ENCODE measurements at places on chromosomes 5 and 9.
A peak's percentile ranks its signal among the peaks of the same experiment; 100 is the strongest.

DNA sequence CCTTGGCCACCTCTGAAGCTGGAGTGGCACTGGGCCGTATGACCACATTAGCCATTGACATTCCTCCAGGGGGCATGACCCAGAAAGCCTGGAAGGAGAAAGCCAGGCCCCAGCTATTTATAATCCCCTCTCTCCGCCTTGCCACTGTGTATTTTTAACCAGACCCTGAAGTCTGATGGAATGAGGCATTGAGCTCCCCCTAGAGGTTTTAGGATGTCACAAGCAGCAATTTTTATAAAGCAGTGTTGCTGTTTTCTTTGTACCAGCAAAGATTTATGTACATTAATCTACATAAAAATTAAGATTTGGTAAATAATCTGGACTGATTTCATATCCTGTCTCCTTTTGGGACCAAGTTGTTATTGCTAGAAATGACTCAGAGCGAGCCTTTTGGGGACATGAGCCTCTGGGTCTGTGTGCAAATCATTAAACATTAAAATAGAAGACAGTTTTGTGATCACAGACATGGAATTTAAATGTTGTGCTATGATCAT is 127.1 kb downstream of the TRIO start:
- no peak for DNase-seq

GRCh38 chr9:72041775-72042194 is 18.6 kb downstream of the C9orf57 start:
- no peak for DNase-seq

GRCh38 chr9:136402067-136402466 is 2.1 kb upstream of the SNAPC4 start:
- DNase-seq, result no peak

DNA sequence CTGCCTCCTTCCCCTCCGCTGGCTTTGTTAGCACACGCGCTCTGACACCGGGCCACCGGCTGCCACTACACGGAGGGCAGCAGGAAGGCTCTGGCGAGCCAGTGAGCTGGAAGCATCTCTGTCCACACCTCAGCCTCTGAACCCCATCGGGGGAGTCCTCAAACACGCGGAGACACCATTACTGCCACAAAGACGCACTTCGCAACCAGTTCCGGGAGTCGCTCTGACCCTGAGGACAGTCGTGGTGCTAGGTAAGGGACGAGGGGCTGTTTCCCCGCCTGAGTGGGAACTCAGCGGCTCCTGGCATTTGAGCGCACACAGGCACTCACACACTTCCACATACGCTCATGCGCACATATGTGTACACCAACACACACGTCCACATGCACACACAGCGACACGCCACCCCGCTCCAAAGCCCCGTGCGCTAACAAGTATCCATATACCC is 160.0 kb downstream of the C9orf152 start:
- no peak for DNase-seq

GRCh38 chr5:126778675-126779403 is 1.9 kb downstream of the LMNB1 start:
- no peak for DNase-seq

GRCh38 chr5:146595088-146595487 is 79.1 kb upstream of the GPR151 start:
- no peak for DNase-seq

GRCh38 chr9:72025906-72026305 is 34.5 kb downstream of the C9orf57 start:
- DNase-seq, result no peak

DNA sequence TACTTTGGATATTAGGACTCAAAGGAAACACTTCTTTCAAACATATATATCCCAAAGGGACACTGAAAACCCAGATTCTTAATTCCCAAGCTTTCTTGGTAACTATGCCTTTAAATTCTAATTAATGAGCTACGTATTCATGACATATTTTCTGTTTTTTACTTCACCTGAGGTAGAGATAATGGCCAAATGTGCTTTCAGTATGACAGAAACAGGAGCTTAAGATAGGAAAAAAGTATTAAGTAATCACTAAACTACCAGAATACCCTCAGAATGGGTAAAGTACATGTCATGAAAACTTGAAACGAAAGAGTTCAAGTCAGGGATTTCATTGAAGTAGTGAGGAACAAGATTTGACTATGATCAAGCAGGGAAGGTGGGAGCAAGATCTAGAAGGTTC is 478.5 kb downstream of the AGTPBP1 start:
- DNase-seq, result no peak

GRCh38 chr5:80269991-80270438 is 14.2 kb upstream of the SERINC5 start:
- DNase-seq, result no peak

GRCh38 chr5:68749077-68749476 is 344.7 kb upstream of the SLC30A5 start:
- DNase-seq, result no peak

DNA sequence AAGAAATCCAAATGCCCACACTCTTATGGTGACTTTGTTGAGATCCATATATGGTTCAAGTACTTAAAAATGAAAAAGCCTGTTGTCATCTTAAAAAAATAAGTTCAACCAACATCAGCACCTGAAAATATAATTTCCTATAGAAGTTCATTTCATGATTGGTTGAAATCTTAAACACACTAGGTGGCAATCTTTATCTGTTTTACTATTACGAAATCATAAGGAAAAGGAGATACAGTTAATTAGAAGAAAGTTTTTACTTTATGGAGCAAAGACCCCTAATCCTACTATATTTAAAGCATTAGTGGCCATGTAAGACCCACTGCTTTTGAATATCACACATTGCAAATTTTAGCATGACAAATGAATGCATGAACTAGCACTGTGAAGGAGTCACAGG is 616.0 kb downstream of the RAB3C start:
- no peak for DNase-seq

DNA sequence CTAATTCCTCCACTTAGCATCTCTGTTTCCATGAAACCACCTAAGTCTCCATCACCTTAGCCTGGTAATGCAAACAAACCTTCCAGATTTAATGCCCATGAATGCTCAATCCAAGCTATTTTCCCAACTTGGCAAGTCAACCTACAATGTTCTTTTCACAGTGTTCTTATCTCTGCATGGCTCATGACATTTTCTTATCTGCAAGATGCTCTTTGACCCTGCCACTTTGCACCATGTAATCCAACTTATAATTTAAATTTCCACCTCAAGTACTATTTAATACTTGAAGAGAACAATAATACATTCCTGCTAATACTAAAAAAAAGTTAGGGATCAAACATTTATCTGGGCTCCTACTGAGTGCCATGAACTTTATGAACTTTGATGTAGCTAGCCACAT is 164.3 kb downstream of the TMEM232 start:
- DNase-seq, result no peak

- no peak for DNase-seq
Measured at GRCh38 chr5:118548761-118549720, 439.3 kb downstream of the DTWD2 start.

DNA sequence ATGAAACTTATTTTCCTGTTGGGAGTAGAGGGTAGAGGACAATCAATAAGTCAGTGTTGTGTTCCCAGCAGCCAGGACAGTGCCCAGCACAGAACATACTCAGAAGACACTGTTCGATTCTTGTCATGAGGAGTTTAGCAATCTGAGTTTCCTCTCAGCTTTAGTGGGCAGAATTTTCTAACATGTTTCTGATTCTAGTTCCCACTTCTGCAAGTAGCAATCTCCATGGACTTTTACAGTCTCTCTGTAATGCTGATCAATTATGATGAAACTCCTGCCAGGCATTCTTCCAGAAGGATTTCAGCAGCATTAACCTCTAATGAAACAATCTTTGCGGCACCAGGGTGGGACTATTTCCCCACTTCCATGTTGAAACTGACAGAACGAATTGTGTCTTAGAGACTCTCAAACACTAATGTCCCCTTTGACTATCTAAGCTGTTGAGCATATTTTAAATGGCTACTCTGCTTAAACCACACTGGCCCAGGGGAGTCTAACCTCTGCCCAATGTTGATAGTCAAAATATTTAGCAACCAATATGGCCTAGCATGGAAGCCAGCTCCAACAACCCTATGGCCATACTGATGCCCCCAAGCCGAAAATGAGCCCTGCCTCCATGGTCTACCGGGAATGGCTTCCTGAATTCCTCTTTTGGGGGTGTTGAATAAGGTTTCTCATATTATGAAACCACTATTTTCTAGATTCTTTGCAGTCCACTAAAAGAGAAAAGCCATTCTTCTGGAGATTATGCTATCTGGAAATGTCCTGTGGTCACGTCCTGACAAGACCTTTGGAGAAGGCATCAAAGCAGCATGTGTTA is 484.3 kb downstream of the BNC2 start:
- DNase-seq, result no peak

DNA sequence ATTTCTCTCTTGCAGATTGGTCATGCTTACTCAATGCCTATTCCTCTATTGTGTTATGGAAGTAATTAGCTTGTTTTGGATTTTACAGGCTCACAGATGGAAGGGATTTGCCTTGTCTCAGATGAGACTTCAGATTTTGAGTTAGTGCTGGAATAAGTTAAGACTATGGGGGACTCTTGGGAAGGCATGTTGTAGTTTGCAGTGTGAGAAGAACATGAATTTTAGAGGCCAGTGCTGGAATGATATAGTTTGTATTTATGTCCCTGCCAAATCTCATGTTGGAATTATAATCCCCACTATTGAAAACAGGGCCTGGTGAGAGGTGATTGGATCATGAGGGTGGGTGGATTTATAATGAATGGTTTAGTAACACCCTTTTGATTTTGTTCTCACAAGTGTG is 6.1 kb upstream of the TUSC1 start:
- DNase-seq, result no peak

DNA sequence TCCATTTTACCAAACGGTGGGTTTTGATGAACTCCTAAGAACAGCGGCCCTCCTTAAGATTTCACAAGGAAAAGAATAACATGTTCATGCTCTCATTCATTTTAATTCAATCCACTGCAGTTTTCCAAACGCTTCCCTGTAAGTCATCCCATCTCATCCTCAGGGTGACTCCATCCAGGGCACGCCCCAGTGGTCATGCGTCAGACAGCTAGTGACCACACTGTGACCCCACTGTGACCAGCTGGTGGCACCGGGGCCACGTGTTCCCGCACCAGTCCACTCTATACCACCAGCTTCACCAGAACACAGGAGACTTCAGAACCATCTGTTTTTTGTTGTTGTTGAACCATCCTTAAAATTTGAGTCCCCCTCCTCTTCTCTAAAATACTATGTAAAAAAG is 14.3 kb downstream of the ATPSCKMT start:
- DNase-seq, result no peak

- DNase-seq, result no peak
Measured at GRCh38 chr5:175378444-175379028, 65.4 kb downstream of the DRD1 start.

DNA sequence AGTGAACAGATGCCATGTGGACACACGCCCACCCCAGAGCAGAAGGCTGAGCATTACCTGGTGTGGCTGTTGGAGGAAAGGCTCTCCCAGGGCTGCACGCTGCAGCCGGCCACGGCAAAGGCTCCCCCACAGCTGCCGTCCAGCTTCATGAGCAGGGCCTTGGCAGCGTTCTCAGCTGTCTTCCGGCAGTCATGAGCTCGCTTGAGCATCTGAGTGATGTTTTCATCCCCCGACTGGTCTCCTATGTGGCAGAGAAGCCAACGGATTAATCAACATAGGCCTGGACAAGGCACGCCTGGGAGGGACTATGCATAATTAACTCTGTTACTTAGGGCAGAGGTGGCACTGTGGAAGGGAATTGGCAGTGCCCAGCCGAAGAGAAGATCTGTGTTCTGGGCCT is 87.3 kb downstream of the DCP2 start:
- no peak for DNase-seq

DNA sequence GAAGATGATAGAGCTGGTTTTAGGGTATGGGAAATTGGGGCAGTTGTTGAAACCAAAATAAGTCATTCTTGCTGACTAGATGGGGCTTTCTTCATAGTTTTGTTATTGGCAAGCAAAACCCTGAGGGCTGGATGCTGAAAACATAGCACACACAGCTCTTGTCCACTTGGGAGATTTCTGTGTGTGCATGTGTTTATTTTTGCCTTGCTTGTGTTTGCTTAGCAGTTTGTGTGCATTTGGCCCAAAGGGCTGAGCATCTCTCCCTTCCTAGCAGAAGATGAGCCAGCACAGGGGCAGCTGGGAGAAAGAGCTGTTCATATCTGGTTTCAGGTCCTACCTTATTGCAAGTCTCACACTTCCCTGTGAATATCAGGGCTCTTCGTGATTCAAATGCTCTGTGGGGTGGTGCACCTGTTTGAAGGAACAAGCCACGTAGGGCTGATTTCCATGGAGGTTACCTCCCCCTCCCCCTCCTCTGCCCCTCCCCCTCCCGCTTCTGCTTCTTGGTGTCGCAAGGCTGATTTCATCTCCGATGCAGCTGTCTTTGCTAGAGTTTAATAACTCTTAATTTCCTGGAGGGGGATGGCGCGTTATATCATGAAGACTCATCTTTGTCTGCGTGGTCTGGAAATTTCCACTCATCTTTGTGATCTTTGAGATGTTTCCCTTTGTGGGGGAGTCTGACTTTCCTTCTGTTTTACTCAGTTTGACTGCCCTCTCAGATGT is 296.5 kb downstream of the ARHGAP26 start:
- DNase-seq, result peak; percentile 18

DNA sequence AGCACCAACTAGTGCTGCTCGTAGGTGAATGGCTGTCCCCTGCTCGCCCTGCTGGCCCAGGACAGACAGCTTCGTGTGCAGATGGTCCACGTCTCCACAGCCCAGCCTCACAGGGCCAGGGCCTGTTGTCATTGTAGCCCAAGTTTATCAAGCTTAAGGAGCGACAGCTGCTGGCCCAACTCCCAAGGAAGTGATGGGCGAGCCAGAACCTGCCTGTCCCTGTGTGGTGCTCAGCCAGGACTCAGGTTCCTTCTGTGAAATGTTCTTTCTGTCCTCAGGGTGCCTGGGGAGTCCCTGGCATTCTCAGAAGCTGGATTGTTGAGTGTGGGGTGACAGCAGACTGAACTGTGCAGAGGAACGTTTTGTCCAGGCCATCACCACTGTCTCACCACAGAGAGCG is 16.4 kb downstream of the TRIP13 start:
- DNase-seq, result no peak

- DNase-seq, result no peak
Measured at GRCh38 chr5:87243161-87243844, 24.4 kb upstream of the RASA1 start.

DNA sequence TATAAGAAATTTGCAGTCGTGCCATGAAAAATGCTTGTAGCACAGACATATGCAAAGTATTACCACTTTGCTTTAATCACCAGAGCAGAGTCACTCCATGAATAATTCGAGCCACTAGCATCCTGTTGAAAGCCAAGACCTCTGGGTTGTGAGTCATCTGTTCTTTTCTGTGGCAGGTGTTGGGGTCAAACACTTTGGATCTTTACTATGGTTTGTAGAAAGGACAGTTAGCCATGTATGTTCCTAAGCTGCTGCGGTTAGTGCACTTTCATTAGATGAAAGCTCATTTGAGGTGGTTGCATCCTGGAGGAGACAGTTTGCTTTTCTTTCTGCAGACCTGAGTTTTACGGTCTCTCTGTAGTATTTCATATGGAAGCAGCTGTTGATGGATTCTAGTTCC is 223.7 kb downstream of the DMRT2 start:
- no peak for DNase-seq
